ENCODE measurements at places on chromosomes 1 and 21.

GRCh38 chr1:24765308-24765988 is 20.2 kb downstream of the CLIC4 start:
- no peak for DNase-seq

DNA sequence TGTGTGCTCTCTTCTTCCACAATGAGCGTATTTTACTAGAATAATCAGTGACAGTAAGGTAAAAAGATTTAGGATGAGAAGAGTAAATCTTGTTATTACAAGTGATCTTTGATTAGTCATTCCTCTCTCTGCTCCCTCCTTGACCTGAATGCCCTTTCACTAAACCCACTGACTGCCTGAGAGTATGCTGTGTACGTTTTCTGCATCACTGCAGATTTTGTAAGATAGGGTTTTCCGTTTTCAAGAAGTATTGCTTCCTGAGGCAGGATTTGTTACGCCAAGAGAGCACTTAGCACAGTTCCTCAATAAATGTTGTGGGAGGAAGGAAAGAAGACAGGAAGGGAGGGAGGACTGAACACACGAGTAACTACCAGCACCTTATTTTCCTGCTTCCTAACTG is 7.7 kb upstream of the LAMB3 start:
- no peak for DNase-seq

DNA sequence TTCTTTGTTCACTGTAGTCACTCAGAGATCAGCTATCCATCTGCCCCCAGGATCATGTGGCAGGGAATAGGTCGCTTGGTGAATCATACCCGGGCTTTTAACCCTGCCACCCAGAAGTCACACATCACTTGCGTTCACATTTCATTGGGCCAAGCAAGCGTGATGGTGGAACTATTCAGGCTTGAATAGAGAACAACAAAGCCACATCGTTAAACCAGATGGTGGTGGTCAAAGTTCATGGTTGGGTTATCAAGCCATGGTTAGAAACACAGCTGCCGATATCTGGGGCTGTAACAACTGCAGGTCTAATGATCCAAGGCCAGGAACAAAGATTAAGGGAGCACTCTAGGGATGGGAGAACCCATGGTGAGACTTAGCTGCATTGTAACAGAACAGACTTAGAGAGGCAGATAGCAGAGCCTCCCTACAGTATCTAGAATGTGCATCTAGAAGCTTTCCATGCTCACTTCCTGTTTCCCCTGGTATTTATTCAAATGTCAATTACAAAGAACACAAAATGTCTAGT is 40.0 kb upstream of the PTPRC start:
- no peak for DNase-seq

DNA sequence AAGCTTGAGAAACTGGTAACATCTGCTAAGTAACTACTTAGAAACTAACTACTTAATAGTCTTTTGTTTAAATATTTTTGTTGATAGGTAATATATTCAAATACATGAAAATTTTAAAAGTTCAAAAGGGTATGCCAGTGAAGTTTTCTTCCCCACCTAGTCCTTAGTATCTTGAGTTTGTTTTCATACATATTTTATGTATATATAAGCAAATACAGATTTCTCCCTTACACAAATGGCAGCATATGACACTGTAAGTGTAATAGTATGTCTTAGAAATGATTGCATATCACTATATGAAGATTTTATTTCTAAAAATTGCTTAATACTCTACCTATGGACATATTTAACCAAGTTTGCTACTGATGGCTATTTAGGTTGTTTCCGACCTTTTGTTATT is 38.9 kb downstream of the MARK1 start:
- DNase-seq: no peak

GRCh38 chr1:30649321-30649991 is 73.9 kb downstream of the MATN1 start:
- DNase-seq: no peak

All from Jurkat, Clone E6-1 (cell line).